ENCODE measurements at places on chromosomes 1 and 21. TPM values are rescaled to one million over a fixed set of nuclear protein-coding genes. Genes with fewer than 3 reads are reported as not detected.

Gene S100A5
- 1.3 TPM for total RNA-seq

Gene CYYR1
- not detected for total RNA-seq

Gene DNTTIP2
- total RNA-seq, result 90.8 TPM

Gene C8B
- not detected for total RNA-seq

Gene VTCN1
- total RNA-seq, result not detected

Gene AIRE
- not detected for total RNA-seq

Gene LORICRIN
- total RNA-seq, result not detected

Gene ZNF436
- 4.6 TPM for total RNA-seq

Gene FCRL5
- total RNA-seq, result not detected

Gene ZNF593OS
- total RNA-seq, result not detected

Gene KCNN3
- 0.36 TPM for total RNA-seq

- no peak for DNase-seq
Observed at GRCh38 chr1:53986458-53986857, 31.5 kb downstream of the LDLRAD1 start.

GRCh38 chr1:167509587-167509986 lies 8.7 kb downstream of the CD247 start:
- no peak for DNase-seq

- no peak for DNase-seq
Observed at GRCh38 chr21:25582888-25583287, 24.4 kb downstream of the MRPL39 start.

DNA sequence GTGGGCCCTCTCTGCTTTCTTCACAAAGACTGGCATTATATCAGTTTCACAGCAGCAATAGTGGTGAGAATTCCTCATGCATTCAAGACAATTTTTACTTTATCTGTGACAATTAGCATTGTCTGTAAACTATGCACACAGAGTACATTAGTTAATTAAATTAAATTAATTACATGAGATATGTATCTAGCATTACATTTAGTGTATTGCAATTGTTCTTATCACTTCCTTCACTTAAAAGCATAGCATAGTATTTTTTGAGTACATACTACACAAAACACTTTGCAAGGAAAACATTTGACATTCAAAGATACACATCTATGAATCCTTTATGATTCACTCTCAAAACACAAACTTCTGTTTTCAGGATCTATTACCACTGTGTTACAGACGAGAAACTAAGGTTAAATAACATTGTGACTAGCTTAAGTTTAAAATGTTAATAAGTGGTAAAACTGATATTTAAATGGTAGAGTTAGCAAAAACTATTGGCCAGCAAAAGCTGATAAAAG lies 1542.6 kb downstream of the PLA2G4A start:
- no peak for DNase-seq

DNA sequence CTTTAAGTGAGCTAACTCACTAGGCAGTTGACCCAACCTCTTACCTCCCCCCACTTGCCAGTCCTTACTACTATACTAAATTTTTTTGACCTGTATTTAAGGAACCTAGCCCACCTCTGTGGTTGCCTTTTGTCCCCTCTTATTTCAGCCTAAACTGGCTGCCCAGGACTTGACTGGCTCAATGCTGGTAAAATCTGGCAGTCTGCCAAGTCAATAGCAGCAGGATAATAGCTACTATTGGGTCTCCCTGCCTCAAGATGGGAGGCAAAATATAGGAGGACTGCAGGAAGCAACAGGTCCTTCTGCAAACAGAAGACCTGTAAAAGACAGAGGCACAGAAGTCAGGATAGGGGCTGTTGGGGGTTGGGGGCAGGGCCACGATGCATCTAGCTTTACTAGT lies 144.2 kb upstream of the POGK start:
- DNase-seq, result no peak

- DNase-seq, result no peak
Observed at GRCh38 chr21:15776818-15777217, 47.0 kb downstream of the USP25 start.

DNA sequence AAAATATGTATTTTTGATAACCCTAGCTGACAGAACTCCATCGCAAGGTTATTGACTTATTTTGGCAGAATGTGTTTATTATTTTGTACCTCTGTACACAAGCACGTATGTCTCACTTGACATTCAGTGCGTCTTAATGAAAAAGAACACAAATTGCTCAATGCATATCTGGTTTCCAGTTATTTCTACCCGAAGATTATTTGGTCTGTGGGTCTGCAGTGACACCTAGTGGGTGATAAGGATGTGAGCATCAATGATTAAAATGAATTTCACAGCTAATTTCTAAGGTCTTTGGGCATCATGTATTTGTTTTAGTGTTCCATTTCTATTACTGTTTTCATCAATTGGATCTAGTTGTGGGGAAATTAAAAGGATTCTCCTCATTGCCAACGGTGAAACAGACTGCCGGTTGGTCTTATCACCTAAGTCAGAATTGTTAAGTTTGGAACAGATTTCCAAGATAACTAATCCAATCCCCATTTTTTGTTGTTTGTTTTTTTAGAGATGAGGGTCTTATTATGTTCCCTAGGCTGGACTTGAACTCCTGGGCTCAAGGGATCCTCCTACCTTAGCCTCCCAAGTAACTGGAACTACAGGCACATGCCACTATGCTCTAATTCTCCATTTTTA lies 13.9 kb downstream of the DDX20 start:
- peak; percentile 14 for DNase-seq

- no peak for DNase-seq
Observed at GRCh38 chr1:183551924-183552323, 38.3 kb downstream of the NCF2 start.

- no peak for DNase-seq
Observed at GRCh38 chr1:43444836-43445235, 8.9 kb downstream of the HYI start.

DNA sequence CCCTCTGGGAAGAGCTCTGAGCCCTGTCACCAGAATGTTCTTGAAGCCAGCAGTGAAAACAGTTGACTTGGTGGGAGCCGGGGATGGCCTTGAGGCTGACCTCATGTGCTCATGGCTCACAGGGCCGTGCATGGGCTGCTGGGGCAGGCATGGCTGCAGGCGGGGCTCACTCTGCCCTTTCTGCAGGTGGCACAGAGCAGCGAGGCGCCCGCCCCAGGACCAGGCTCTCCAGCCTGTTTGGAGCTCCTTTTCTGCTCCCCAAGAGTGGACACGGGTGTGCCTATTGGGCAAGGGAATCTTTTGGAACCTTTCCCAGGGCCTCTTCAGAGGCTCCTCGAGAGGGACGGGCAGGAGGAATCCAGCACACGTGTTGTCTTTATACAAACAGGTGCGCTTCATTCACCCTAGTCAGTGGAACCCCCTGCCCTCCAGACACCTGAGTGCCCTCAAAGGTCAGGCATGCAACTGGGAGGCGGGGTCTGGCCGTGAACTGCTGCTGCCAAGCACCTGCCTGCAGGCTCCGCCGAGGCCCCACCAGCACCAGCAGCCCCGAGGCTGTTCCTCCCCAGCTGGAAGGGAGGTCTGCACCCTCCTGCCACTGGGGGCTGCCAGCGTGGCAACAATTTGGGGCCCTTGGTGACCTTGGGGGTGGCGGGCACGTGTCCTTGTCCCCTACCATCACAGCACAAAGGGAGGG lies 2.6 kb upstream of the TTC34 start:
- DNase-seq, result no peak

DNA sequence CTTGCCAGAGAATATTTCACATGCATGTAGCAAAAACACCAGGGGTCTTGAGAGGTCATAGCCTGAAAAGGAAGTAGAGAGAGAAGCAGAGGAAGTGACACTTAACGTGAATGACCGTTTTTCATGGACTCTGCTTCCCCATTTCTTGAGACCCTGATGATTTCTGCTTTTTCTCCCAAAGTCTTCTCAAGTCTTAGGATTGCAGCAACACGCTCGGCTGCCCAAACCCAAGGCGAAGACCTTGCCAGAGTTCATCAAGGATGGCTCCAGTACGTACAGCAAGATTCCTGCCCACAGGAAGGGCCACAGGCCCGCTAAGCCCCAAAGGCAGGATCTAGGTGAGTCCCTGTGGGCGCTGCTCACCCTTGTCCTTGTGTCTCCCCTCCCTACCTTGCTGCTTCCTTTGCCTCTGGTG lies 12.8 kb downstream of the THEMIS2 start:
- DNase-seq, result no peak

GRCh38 chr1:39255222-39255621 lies 50.7 kb downstream of the MACF1 start:
- DNase-seq, result no peak

GRCh38 chr1:194473766-194474165 lies 1287.4 kb upstream of the B3GALT2 start:
- no peak for DNase-seq

- no peak for DNase-seq
Observed at GRCh38 chr1:41328001-41328615, 33.1 kb upstream of the FOXO6 start.

GRCh38 chr1:202009326-202010179 lies 834 bp upstream of the ELF3 start:
- peak; percentile 42 for DNase-seq

DNA sequence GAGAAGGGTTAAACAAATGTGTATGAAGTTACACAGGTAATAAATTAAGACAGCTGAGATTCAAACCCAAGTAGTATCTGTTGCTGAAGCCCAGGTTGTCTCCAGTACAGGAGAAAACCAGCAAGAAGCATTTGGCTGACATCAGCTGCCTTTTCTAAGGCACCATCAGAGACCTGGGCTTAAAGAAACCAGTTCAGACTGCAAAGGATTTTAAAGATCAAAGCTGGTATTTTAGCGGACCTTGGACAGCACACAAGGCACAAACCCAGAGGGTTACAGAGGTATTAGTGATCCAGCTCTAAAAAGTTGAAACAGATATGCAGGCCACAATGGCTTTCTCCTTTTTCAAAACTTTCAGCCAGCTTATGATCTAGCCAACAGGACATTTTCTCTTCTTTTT lies 23.4 kb downstream of the BEND5 start:
- DNase-seq, result no peak

GRCh38 chr1:190129366-190129765 lies 348.3 kb downstream of the BRINP3 start:
- DNase-seq, result no peak

All from activated T-helper 1 cell treated with anti-CD3 and anti-CD28 coated beads, Interleukin-12 subunit alpha, Interleukin-12 subunit beta, Interleukin-2, Interleukin-4 antibody, amounts not matched to agents 30 ng/mL and 10 ng/mL and 1 ng/mL, durations not matched to agents 14 hours and 24 hours and 36 hours (primary cell).